CD8-positive, alpha-beta memory T cell (primary cell): ENCODE measurements at places on chromosomes 6 and 20.

DNA sequence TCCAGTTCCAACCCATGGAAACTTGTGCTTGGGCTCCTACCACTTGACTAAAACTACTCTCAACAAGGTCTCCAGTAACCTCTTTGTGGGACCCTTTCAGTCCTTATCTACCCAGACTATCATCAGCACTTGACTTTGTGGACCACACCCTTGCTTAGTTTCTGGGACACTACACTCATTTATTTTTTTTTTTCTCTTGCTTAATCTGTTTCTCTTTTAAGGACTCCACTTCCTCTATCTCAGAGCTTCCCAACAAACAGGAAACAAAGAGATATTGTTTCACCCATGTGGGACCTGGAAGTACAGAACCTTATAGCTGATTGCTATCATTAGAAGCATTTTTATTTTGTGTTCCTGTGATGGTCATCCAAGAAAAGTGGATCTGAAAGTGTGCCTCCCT lies 28.8 kb upstream of the ME1 start:
- no peak for DNase-seq

DNA sequence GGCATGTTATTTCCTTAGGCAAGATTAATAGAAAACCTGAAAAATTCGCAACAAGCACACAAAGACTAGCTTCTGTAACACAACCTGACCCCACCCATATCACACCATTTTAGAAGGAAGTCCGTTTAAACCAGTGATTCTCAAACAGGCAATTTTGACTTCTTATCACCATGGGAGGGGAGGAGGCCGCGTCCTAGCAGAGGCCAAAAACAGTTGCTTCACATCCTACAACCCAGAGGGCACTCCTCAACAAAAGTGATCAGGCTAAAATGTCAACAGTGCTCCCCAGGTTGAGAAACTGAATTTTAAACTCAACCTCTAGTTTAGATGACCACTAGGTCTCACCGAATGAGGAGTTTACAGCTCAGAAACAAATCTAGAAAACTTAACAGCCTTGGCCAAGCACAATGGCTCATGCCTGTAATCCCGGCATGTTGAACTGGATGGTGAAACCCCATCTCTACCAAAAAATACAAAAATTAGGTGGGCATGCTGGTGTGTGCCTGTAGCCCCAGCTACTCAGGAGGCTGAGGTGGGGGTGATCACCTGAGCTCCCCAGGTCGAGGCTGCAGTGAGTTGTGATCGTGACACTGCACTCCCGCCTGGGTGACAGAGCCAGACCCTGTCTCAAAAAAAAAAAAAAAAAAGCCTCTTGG lies 3.4 kb downstream of the SNX5 start:
- DNase-seq = no peak

DNA sequence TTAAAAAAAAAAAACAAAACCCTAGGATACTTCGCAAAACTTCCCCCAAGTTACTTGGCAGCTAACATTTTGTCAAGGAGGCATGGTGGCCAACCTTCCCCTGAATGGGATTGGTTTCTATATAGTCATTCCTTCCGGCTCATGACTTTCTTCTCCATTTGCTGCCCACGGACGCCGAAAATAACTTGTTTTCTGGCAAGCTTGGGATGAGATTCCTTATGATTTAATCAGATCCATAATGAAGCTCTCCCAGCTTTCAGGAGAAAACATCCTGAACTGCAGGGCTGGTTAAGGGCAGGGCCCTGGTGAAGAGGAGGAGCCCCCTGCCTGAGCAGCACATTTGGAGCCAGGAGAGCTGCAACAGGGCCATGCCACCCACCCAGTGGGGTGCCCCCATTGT lies 49.9 kb downstream of the PPP1R16B start:
- DNase-seq = no peak

DNA sequence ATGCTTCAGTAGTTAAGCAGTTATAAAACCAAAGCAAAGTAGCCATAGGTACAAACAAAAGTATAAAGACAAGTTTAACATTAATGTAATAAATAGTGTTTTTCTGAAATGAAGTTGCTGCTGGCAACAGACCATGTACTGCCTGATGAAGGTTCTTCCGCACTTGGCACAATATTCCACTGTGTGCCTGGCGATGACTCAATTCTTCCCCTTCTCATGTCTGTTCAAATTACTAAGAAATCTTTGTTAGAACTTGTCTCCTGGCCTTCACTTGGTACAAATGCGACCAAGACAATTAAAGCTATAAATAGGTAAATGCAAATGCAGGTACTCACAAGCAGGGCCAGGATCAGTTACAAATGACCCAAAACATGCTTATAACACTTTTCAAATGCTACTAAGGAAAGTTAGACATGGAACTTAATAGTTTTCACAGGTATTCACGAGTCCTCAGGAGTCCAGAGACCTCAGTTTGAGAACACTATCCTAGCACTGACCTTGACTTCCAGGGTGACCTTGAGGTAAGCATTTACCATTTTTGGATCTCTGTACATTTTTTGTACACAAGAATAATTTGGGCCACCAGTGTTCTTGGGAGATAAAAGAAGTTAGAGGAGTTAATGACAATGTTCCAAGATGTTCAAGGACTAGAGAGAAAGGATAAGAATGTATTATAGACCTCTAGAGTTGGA lies 8.1 kb upstream of the DDR1 start:
- no peak for DNase-seq

GRCh38 chr6:53795340-53795701 lies 516 bp downstream of the LRRC1 start:
- DNase-seq = no peak

GRCh38 chr6:132751306-132751705 lies 6.4 kb downstream of the VNN2 start:
- no peak for DNase-seq

GRCh38 chr6:74871757-74872156 lies 334.1 kb downstream of the COL12A1 start:
- no peak for DNase-seq

- DNase-seq = no peak
Observed at GRCh38 chr6:82712826-82713225, 349.2 kb downstream of the TPBG start.

DNA sequence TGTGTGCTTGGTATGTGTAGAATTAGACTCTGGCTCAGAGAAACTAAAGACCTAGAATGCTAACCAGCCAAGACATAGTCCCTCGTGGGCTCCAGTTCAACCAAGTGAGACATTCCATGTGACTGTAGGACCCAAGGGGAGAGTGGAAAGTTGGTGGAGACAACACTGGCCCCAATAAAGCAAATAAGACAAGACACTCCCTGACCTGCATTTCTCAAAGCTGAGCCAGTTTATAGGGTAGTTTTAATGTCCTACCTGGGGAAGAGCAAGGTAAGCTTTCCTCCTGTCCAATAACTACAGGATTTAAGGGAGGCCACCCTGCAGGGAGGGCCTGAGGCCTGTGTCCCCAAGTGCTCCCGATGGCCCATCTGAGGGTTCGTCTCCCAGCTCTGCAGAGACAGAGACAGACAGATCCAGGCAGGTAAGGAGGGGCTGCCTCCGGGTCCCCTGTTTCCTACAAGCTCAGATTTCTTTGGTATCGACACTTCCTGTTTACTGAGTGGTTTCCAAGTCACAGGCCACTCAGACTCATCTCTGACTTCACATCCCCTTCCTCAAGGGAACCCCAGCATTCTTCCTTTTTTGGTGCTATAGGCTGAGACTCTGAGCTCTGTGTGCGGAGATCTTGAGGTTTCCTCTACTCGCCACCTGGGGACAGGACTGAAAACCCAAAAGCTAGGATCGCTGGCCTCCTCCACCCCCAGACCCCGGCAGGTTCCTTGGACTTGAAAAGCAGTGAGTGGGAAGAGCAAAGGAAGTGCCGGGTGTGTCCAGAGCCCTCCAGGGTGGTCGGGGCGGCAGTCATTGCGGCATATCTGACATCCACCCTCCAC lies 92.4 kb downstream of the PRND start:
- peak; percentile 88 for DNase-seq

DNA sequence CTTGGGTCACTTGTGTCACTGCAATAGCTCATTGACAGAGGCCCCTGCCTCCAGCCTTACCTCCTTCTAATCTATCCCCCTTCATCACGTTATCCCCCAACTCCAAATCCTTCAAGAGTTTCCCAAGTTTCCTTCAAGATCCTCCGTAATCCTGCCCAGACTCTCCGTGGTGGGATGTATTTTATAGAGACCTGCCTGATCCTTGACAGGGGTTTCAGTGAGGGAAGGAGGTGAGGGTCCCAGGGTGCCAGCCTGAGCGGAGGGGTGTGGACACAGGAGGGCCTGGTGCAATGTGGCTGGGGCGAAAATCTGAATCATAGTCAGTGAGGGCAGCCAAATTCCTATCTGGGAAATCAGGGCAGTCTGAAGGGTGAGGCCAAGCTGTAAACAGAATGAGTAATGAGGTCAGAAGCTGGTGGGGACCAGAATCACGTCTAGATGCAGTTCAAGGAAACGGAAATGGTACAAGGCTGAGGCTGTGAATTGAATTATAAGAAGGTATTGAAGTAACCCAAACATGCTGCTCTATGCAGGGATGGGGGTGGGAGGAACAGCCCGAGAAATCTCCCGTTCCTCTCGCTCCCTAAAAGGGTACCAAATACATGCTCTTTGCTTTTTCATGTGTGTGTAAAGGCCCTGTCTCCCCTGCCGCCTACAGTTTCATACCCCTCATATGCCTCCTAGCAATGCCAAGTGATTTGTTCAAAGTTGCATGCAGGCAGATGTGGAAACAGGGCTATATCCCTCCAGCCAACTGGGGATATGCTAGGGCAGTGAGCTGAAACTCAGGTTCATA lies 35.4 kb upstream of the PIM1 start:
- DNase-seq = peak; percentile 61

GRCh38 chr6:125824946-125825771 lies 34.4 kb downstream of the NCOA7 start:
- no peak for DNase-seq

- DNase-seq = no peak
Observed at GRCh38 chr20:53875452-53875851, 194.9 kb downstream of the BCAS1 start.

GRCh38 chr6:149895833-149896271 lies 2.1 kb downstream of the RAET1E start:
- peak; percentile 46 for DNase-seq

DNA sequence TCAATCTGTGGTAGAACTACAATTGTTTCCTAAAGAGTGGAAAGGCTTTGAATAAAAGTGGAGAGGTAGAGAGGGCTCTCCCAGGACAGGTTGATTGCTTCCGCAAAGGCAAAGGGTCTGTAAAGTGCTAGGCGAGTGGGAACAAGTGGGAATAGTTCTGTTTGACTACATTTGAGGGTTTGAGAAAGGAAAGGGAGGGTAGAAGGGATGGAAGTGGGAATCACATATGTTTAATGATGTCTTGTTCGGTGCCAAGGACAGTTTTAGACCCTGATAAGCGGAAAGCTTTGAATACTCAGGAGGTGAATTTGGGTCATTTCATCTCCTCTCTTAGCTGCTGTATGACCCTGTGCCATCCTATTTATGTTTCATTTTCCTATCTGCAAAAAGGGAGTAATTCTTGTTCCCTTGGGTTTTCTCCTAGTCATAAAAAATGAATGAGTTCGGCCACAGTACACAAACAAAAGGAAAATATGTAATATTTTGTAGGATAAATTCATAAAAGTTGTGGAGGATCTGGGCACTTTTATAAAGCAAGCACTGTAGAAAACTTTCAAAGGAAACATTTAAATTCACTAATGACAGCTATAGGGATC lies 1.7 kb upstream of the PIM1 start:
- DNase-seq = no peak

DNA sequence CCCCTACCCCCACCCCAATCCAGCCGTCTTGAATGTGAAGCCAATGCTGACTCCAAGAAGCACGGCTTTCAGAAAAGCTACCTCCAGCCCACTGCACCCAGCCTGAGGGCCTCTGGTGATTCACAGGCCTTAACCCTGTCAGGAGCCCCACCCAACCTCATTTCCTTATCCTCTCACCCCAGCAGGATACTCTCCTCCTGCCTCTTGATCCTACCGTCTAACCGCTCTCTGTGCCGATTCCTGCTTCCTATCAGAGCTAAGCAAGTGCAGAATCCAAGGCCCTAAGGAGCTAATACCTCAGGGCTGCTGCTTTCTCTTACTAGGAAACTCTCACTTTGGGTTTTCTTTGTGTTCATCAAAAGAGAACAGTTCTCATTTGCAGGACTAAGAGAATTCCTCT lies 47.2 kb downstream of the TRERF1 start:
- DNase-seq = no peak

- DNase-seq = no peak
Observed at GRCh38 chr6:89999154-89999553, 104.9 kb downstream of the GJA10 start.

GRCh38 chr20:31560746-31561598 lies 44.1 kb upstream of the ID1 start:
- DNase-seq = no peak

- no peak for DNase-seq
Observed at GRCh38 chr6:37243816-37244370, 13.7 kb upstream of the TBC1D22B start.

GRCh38 chr20:62607366-62608217 lies 34.7 kb upstream of the SLCO4A1 start:
- no peak for DNase-seq

GRCh38 chr20:33009214-33010132 lies 2.0 kb downstream of the BPIFB2 start:
- DNase-seq = peak; percentile 26

- DNase-seq = no peak
Observed at GRCh38 chr20:1964659-1965405, 29.0 kb downstream of the PDYN start.

DNA sequence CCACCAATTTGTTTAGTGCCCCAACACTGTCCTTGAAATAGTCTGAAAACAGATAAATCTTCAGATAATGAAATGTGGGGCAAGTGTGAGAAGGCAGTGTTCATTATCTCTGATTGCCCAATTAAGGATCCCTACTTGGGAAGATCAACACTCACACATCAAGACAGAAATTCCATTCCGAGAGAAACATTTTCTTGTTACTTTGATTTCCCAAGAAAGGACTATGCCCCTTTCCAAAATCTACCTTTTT lies 16.2 kb downstream of the HMGN4 start:
- no peak for DNase-seq

DNA sequence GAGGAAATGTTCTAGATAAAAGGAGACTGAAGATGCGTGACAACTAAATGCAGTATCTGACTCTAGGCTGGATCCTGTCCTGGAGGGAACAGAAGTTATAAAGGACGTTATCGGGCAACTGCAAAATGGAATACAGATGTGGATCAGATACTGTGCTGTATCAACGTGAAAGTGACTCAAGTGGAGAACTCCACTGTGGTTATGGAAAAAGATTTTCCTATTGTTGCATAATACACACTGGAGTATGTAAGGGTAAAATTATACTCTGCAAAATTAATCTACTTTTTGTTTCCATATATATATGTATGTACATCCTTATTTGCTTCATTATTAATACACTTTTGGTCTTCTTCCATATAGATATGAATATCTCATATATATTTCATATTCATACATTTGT lies 654.0 kb downstream of the QKI start:
- no peak for DNase-seq

DNA sequence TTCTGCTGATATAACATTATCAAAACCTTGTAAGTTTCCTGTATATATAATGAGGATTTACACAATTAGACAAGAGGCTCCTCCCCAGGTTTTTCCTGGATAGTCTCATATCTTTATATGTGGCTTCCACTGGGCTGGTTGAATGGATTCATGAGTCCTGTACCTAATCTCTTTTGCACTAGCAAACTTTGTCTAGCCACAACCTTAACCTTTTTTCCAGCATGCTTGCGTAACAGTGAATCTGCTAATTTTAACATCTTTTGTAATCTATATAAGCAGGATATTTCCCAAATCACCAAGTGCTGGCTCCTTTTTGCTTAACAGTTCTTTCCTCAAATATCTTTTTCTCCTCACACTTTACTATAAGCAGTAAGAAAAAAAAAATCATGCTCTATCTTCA lies 153.6 kb downstream of the COL21A1 start:
- DNase-seq = no peak
